ENCODE measurements at places on chromosomes 2 and 18.

DNA sequence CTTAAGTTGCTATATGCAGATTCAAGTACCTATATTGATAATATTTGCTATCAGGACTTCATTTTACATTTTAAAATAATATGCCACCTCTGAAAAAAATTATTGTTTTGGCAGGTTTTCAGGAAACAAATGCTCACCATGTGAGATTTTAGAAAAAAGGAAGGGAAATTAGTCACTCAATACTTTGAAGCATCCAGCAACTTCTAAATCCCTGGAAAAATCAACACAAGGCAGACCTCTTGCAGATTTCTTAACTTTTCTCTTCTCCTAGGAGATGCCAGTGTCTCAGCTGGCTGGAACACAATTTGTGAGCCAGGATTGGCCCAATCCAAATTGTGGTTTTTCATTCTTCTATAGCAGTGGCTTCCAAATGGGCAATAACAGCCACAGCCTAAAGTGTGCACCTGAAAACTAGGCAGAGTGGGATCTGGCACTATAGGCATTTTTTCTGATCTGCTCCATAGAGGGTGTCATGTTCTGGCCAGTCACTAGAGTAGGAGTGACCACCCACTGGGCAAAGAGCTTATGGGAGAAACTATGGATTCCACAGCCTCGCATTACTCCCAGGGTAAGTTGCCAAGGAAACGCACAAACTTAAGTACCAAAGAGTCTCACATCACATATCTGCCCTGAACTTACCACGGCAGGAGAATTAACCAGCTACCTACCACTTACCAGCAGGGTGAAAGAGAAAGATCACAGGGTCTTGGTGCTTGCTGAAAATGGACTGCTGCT, 28.1 kb upstream of the THOC1 start:
- no peak for DNase-seq

DNA sequence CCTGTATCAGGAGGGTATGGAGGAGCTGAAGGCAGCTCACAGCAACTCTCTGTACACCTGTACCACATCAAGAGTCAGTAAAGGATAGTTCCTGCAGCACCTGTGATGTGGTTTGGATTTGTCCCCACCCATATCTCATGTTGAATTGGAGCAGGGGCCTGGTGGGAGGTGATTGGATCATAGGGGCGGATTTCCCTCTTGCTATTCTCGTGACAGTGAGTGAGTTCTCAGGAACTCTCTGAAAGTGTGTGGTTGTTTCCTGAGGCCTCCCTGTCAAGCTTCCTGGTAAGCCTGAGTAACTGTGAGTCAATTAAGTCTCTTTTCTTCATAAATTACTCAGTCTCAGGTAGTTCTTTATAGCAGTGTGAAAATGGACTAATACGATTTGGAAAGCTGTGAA, 28.9 kb downstream of the OSBPL1A start:
- DNase-seq: no peak

- DNase-seq: no peak
Observed at GRCh38 chr2:159163930-159164329, 122.6 kb downstream of the WDSUB1 start.

GRCh38 chr2:101012706-101013181, 10.7 kb downstream of the RPL31 start:
- DNase-seq: no peak

- no peak for DNase-seq
Observed at GRCh38 chr2:136402281-136402680, 284.3 kb upstream of the CXCR4 start.

GRCh38 chr2:226578373-226578772, 221.2 kb downstream of the IRS1 start:
- no peak for DNase-seq

DNA sequence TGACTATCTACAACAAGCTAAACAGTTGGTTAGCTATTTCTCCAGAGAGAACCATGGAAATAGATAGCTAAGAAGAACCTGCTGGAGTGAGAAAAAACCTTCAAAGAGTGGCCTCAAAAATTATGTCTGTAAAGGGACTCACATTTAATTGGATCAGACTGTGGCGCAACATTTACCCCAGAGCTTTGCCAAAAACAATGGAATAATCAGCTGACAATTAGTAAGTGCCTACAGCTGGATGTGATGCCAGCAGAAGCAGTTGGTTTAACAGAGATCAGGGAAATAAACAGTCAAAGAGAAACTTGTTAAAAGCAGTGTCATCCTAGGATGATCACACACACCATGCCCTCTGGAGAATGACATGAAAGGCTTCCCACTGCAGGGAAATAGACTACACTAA, 310.7 kb downstream of the CLIP4 start:
- no peak for DNase-seq

- DNase-seq: no peak
Observed at GRCh38 chr2:216927163-216927562, 67.3 kb upstream of the TNP1 start.

- DNase-seq: no peak
Observed at GRCh38 chr2:206316141-206316540, 41.7 kb downstream of the ZDBF2 start.

DNA sequence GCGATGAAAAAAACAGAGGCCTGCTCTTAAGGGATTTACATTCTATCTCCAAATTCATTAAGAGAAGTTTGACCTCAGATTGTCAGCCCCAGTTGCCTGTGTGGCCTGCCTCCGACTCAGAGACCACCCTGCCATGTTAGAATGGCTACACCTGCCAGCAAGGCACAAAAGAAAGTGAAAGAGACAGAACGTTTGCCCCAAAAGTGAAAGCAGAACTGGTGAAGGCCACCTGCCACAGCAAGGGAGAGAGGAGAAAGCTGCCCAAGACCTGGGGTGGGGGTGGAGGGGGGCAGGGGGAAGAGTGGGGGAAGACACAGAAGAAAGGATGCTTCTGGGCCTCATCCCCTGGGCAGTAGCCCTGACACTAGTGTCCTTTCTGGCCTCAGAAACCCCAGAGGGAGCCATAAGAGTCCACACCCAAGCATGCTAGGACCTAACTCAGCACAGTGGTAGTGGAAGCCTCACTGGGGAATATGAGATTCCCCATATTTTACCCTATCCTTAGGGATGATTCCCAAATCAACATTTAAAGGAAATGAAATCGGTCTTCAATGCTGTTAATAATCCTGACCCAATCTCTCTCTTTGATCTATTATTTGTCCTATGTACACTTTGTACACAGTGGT, 389.7 kb downstream of the TXNL1 start:
- no peak for DNase-seq

GRCh38 chr18:13570856-13571495, 155.4 kb downstream of the FAM210A start:
- DNase-seq: no peak

DNA sequence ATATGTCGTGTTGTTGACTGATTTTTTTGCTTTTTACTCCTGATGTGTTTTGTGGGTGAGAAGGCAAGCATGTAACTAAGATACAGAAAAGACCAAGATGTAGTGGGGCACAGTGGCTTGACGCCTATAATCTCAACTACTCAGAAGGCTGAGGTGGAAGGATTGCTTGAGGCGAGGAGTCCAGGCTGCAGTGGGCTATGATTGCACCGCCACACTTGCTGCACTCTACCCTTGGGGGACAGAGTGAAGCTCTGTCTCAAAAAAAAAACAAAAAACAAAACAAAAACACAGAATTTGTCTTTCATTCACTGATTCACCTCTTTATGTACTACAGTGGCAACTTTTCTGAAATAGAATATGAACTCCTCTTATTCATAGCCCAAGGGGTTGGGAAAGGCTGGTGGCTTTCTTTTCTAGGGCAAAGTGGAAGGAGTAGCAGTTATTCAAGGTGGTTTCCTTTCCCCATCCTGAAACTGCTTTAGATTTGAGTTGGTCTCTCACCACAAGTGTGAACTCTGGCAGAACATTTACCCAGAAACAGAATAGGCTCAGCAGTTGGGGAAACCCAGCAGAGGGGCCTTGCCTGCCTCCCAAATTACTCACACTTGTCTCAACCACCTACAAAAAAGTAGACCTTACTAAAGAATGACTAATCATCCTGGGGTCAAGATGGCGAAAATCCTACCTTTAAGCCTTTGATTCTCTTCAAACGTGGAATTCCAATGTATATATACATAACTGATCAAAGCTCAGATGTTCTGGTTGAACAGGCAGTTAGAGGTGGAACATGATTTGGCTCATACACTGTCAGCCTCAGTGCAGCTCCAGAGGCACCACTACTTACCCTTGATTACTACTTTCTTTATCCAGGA, 6.5 kb downstream of the TANK start:
- peak; percentile 63 for DNase-seq

- DNase-seq: no peak
Observed at GRCh38 chr2:128496700-128497099, 178.0 kb upstream of the HS6ST1 start.

DNA sequence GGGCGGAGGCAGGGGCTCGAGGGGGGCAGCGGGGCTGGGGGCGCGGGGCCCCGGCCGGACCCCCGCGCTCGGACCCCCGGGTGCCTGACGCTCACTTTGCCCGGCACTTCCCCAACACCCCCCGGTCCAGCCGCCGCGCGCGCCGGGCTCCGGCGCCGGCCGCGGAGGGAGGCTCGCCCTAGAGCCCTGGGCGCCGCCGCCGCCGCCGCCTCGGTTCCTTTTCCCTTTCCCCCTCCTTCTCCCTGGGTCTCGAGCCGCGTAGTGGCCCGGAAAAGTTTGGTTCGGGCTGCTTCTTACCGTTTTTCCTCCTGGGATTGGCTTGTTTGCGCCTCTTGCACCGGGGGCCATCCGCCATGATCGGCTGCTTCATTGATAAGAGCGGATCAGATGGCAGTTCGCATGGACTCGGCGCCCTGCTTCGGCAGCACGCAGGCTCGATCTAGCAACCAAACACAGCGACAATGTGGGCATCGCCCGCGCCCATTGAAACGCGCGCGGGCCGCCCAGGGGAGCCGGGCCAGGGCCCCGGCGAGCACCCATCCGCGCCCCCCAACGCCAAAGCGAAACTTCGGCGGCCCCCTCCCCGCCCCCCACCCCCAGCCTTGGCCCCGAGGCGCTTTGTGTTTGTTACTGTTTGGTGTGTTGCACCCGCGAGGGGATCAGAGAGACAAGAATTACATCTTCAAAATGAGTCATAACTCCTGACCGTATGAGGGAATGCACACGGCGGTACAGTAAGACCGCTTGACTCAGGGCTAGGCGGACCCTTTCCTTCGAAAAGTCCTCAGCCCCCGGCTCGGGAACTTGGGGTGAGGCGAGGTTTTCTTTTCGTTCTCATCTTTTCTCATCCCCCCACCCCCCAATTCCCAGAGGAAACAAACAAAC, 2.7 kb downstream of the ZEB2 start:
- peak; percentile 48 for DNase-seq

DNA sequence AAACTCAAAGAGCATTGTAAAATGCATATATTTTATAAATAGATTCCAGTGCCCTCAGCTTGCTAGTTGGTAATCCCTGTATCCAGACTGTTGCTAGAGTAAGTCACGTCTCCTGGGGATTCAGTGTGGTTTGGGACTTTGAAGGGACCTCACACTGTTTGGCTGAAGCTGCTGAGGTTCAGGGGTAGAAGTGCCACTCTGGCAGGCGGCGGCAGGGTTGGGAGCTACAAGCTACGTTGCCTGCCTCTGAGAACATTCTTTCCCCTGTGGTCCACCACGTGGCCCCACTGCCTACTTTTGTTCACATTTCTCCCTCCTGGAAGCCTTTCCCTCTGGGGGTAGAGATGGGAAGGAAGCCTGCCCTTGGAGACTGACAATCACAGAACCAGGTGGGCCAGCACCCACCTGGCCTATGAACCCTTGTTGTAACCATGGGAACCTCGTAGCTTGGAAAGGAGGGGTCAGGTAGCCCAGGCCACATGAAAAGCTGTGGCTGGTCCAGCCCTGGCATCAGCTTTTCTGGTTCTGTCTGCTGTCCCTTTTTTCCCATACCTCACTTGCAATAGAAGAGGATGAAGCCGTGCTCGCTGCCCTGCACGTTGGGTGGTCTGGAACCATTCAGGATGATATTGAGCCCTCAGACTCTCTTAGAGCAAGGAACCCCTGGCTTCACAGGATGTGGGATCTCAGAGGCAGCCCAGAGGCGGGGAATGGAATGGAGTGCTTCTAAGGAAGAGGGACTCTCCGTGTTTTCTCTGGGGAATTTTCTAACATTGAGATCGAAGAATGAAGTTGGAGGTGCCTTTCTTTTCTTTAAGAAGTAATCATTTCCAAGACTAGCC, 2.9 kb downstream of the RNF144A start:
- DNase-seq: no peak

DNA sequence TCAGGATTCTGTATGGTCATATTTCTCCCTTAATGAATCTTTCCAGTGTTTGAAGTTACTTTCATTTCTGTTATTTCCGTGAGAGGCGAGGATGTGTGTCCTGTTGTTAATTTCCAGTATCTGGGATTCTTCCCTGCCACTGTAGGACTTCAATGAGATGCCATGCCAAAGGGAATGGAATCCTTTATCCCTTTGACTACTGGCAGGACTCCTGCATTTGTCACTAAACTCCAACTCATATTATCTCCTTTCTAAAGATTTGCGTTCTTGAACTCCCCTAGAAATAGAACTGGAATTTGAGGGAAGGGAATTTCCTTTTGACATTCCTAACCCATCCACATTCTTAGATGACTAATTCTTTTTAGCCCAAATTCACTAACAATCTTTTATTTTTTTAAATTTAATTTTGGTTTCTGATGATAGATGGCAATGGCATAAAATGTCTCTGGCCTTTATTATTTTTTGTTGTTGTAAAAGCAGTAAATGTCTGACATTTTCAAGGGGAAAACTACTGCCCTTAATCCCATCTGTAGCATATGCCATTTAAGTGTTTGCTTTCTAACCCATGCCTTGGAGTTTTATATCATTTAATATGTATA, 87.8 kb upstream of the EML6 start:
- DNase-seq: no peak

Data from CD8-positive, alpha-beta memory T cell (primary cell).